Anterior cingulate cortex (tissue), 58 donors: ENCODE measurements at places on chromosomes 12 and 14.

DNA sequence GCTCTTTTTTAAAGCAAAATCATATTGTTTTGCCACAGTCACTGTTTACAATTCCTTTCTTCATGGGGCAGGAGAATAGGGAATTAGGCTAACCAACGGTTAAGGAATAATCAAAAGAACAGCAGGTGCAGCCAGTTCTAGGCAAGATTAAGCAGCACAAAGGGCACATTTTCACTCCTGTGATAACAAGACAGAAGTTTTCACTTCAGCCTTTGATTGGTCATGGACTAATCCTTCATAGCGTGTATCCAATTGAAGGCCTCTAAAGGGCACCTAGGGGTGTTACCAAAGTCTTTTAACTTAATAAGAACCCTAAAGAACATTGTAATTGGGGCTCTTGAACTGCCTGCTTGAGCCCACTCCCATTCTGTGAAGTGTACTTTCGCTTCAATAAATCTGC lies 206.9 kb upstream of the AMIGO2 start:
- DNase-seq, result no peak

- DNase-seq, result peak; percentile 63
Measured at GRCh38 chr12:48995086-48995879, 3.9 kb downstream of the DDN start.

- no peak for DNase-seq
Measured at GRCh38 chr12:93098077-93098476, 169.0 kb upstream of the EEA1 start.

DNA sequence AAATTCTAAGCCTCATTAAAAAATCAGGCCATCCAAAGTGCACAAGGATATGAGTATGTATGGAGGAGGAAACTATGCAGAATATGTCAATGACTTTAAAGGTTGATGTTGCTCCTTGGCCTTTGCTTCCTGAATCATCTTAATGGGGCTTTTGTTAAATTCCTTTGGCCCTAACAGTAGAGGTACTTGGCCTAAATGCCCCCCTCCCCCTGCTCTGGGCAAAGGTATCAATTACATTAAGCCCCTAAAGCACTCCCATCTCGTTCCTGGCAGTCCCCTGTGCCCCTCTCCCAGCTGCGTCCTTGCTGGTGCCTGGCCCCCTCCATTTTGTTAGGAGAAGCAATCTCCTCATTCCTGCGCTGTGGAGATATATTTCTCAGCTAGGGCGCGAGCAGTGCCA lies 4.8 kb downstream of the COPZ1 start:
- DNase-seq, result no peak

GRCh38 chr14:33475623-33476022 lies 475.3 kb downstream of the EGLN3 start:
- peak; percentile 55 for DNase-seq

- no peak for DNase-seq
Measured at GRCh38 chr12:104975587-104976343, 10.4 kb upstream of the NOPCHAP1 start.

DNA sequence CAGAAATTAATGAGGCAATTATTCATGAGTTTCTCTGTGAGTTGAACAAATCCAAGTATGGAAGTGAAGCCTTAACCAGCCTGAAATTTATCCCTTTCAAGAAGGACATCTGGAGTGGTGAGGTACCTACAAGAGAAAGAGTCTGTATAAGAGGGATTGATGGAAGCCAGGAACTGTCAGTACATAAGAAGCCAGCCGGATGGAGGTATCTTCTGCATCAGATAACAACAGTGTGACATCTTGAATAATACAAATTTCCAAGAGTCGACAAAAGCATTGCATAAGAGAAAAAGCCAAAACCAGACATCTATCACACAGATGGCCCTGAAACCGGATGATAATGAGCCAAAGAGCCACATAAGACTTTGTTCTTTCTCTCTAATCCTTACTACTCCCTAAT lies 781.2 kb downstream of the FLRT2 start:
- DNase-seq, result no peak

GRCh38 chr14:33946679-33947476 lies 4.0 kb downstream of the EGLN3 start:
- DNase-seq, result no peak

DNA sequence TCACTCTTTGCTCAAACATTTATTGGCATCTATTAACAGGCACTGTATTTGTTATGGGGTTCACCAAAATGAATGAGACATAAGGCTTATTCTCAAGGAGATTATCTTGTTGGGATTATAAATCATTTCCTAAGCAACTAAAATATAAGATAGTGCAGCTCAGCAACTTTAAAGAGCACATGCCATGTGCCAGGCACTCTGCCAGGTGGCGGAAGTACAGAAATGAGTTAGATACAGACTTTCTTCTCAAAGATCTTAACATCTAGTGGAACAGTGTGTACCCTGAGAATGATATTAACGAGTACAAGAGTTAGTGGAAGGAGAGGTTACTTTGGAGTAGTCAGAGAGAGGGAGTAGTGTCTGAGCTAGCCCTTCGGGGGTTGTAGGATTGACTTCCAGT lies 28.4 kb upstream of the TOMM20L start:
- DNase-seq, result no peak

DNA sequence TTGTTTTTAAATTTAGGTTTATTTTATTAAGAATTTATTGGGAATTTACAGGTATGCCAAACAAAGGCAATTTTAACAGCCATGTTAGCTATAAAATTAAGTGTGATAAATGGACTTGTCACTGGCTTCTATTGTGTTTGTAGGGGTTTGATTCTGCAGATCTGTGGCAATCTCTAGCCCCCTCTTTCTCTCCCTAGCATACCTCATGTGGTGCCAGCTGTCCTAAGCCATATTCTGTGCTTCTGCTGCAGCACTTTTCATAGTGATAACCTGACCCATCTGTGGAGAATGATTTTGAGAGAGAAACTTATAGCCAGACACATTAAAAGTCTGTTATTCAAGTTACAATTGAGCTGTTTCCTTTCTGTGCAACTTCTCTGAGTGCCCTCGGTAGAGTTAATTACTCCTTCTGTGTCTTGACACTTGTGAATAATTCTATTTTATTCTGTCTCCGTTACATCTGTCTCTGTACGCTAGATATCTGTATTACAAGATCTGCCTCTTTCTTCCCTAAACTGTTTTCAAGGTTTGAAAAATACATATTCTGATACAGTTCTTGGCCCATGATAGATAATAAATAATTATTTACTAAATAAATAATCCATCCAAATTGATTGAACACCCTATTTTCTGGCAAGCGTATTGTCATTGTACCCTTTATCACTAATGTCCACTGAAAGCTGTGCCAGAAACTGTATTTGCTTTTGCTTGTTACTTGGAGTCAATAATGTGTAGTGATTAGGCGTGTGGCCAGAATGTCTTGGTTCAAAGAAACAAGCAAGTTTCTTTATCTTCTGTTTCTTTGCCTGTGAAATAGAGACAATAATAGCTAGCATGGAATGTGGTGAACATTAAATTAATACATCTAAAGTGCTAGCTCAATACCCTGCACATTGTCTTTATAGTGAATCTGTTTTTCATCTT lies 40.0 kb downstream of the FRS2 start:
- no peak for DNase-seq

- DNase-seq, result no peak
Measured at GRCh38 chr14:32472076-32472475, 143.0 kb downstream of the AKAP6 start.

GRCh38 chr14:34824826-34825225 lies 50.3 kb downstream of the BAZ1A start:
- no peak for DNase-seq

- no peak for DNase-seq
Measured at GRCh38 chr14:53780051-53780555, 176.5 kb downstream of the BMP4 start.

DNA sequence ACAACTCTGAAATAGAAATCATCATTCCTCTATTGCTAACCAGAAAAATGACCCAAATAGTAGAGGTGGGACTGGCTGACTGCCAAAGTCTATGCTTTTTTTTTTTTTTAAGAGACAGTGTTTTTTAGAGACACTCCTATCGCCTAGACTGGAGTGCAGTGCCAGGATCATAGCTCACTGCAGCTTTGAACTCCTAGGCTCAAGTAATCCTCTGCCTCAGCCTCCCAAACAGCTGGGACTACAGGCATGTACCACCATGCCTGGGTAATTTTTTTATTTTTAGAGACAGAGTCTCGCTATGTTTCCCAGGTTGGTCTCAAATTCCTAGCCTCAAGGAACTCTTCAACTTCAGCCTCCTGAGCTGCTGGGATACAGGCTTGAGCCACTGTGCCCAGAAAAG lies 19.2 kb downstream of the NR2C1 start:
- no peak for DNase-seq

DNA sequence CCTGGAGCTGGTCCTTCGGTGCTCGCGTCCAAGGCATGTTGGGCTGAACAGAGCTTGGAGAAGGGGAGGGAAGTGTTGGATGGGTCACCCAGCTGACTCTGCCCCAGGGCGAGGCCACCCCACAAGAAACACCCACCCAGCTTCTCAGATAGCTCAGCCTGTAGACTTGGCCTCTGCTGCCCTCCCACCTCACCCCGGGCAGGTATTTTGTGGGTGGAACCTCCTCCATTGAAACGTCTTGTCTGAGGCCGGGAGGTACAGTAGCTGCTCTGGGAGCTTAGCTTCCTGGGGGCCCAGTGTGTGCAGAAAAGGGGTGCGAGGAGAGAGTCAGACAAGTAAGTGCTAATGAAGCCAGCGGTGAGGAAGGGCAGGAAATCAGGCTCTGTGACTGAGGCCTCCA lies 54.8 kb upstream of the TSPAN9 start:
- no peak for DNase-seq

- DNase-seq, result no peak
Measured at GRCh38 chr12:57051011-57051410, 1.1 kb upstream of the MYO1A start.

DNA sequence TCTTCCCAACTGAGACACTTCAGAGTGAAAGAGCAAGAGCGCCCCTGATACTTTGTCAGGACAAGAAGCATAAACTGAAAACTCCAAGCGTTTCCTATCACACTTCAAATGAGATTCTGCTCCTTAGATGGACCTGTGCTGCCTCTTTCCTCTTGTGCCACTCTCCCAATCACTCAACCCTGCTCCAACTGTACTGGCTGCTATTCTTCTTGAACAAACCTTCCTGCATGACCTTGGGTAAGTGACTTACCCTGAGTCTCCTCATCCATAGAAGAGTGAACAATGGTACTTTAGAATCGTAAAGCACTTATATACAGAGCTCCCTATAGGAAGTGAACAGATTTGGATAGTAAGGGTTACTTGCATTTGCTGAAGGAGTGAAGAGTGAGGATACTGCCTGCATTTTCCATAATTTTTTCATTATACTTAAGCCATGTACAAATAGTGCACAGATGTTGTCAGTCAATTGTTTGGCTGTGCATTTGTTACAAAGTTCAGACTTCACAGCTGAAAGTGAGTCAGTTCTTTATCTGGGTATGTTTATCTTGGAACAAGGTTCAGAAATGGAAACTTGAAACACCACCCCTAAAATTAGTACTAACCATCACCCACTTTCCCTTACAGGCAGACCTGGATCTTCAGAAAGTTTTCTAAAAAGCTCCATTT lies 10.8 kb downstream of the MTERF2 start:
- DNase-seq, result no peak

- DNase-seq, result no peak
Measured at GRCh38 chr14:103495854-103496253, 26.8 kb downstream of the CKB start.

GRCh38 chr12:2688381-2688931 lies 106.3 kb upstream of the FKBP4 start:
- DNase-seq, result no peak

DNA sequence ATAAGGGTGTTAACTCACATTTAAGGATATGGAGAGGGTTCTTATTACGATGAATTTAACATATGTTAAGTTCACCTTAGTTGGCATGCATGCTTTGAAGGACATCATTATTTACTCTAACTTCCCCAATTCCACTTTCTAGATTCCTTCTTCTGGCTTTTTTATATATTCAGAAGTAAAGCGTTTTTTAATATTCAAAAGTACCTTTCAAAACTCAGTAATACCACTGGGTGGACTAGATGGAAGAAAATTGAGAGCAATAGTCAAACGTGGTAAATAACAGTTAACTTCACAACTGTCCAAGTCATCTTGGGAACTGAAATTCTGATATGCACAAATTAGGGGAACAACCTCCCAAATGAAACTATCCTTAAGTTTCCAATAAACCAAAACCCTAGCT lies 9.1 kb downstream of the SINHCAF start:
- DNase-seq, result no peak

GRCh38 chr12:120220838-120221575 lies 20.1 kb upstream of the RPLP0 start:
- no peak for DNase-seq

GRCh38 chr12:106249411-106250135 lies 1.8 kb upstream of the CKAP4 start:
- DNase-seq, result no peak

- no peak for DNase-seq
Measured at GRCh38 chr12:124184456-124184855, 110.4 kb upstream of the RFLNA start.

DNA sequence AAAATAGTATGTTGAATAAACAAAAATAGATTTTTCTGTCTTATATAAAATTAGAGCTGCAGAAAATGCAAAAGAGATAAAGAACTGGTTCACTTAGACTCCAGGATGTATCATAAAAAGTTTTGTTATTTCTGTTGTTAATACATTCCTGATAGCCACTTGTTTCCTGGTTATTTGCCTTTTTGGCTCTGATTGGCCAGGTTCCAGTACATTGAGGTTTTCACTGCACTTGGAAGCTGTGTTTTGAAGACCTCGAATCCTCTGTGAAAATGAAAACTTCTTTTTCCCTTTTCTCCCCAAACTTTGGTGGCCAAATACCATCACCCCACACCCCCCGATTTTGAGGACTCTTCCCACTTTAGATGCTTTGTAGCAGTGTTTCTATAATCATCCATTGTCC lies 525.3 kb downstream of the MED13L start:
- no peak for DNase-seq

- peak; percentile 39 for DNase-seq
Measured at GRCh38 chr14:69170839-69171238, 17.9 kb upstream of the DCAF5 start.

GRCh38 chr12:66947119-66947518 lies 268.2 kb upstream of the GRIP1 start:
- no peak for DNase-seq

GRCh38 chr12:42732908-42733411 lies 143.4 kb upstream of the PRICKLE1 start:
- no peak for DNase-seq

DNA sequence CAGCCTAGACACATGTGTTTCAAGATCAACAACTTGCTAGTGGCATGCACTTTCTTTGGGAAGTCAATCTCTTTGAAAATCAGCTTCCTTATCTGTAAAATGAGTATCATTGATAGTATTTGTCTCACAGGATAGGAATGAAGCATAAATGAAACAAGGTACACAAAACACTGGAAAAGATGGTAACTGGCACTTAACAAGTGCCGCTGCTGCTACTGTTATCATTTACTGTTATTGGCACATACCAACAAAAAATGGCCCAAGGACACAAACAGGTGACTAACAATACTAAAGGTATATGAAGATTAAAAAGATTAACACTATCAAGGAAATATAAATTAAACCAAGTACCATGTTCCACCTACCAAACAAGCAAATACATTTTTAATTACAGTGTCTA lies 20.9 kb downstream of the HNRNPC start:
- DNase-seq, result no peak
